Stimulated activated naive CD4-positive, alpha-beta T cell (primary cell): ENCODE measurements at places on chromosomes 2 and 18.
A peak's percentile ranks its signal among the peaks of the same experiment; 100 is the strongest.

DNA sequence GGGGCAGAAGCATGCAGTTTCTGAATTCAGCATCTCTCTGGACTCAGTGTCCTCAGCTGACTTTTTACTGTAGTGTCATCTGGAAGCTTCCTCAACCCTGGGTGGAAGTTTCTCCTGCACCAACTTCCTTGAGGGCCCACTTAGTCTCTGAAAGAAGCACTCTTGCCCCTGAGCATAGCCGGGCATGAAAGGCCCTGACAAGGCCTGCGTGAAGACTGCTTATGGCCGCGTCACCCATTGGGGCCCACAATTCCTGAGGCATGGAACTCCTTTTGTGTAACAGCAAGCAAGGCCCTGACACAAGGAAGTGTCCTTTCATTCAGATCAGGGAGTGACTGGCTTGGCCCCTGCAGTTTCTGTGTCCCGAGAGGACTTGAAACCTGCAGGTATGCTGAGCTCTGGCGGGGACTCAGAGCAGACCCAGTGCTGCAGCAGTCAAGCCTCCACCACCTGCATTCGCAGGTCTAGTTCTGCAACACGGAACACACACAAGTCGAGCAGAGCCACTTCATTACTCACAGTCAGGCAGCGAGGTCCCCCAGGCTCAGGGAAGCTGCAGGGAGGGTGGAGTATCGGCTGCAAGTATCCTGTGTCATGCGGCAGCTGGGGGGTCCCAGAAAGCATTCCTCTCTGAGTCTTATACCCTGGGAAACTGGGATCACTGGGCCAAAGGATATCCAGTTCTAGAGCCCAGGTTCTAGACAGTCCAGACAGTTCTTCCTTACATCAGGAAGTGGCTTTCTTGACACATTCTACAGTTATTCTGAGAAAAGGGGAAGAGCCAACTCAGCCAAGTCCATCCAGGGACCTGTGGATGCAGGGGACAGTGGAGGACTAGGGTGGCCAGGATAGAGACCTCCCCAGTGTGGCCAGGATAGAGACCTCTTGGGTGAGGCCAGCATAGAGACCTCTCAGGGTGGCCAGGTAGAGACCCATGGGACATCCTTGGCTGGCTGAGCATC, 35.6 kb upstream of the PRLH start:
- no peak for DNase-seq

DNA sequence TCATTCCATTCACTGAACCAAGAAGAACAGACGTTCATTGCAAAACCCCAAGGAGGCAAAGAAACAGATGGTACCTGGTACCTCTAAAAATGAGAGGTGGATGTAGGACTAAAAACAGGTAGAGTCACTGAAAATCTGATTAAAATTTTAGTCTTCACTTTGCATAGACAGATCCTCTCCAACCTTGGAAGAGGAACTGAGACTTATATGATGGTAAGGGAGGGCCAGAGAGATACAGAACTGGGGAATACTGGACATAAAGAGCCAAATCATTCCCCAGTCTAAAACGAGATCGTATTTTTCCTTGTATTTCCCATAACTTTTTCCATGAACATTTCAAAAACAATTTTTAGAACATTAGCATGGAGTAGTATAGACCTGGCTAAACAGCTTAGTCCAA, 59.7 kb upstream of the SPOPL start:
- no peak for DNase-seq

- no peak for DNase-seq
Measured at GRCh38 chr2:200174433-200175216, 131.9 kb upstream of the SPATS2L start.

DNA sequence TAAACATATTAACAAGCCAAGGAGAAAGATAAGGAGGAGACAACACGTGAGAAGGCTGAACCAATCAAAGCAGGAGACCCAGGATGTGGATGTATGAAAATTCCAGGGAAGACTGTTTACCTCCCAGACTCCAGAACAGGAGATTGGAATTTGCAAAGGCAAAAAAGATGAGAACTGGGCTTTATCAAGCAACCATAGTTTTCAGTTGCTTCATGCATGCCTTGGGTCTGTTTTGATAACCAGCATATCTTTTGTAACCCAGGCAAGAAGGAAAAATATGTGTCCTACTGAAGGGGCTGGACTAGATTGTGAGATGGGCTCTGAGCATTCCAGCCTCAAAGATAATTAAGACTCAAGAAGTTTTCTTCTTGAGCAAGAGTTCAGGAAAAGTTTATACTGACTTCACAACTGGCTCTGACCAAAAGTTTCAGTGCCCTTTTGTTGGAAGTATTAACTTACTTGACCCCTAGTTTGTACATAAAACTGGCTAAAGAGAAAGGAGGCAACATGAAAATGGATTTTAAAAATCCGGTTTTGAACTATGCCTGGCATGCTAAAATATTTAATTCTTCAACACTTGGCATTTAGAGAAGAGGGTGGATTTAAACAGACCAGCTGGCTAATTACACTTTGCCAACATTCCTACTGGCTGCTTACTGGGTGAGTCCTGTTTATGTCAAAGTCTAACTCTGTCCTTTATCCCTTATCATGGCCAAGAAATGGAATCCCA, 79.3 kb upstream of the CD28 start:
- no peak for DNase-seq

DNA sequence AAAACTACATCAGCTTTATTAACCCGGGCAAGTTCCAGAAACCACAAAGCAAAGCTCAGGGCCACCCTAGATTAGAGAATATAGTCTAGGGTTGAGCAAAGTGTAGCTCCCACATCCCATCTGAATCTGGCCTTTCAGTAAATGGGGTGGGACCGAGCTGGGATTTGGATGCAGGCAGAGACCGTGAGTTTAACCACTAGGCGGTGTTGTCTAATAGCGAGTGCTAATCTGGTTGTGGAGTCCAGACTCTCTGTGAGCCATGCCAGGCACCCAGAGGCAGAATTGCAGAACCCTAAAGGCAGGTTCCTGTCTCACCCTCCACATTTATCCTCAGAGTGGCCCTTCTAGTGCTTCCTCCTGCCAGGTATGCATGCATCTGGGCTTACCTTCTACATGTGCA, 435.9 kb downstream of the TSN start:
- no peak for DNase-seq

DNA sequence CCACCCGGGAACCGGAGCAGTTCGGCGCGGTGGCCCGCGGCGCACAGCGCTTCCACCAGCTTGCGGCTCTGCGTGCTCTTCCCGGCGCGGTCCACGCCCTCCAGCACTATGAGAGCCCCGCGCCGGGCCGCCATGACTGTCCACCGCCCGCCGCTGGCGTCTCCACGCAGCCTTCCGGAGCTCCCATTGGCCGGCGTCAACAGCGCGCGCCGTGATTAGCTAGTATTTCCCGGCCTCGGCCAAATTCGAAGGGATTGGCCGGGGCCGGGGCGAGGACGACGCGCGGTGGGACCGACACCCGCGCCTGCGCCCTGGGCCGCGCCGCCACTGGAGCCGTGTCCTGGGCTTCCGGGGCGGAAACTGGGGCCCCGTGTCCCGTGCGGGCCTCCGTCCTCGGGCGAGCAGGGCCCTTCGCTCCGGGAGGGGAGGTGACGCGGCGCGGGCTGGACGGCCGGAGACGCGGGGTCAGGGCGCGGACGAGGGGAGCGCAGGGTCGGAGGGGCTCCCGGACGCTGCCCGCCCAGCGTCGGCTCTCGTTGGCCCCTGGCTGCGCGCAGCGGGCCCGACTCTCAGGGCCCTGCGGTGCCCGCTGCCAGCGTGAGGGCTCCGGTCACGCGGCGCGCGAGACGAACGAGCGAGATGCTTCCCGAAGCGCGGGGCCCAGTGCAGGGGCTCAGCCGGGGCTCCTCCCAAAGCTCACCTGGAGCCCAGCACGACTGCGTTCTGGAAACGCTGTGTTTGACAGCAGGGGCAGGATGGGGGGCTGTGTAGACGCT, at the start of gene DTYMK:
TSS of gene DTYMK (minus strand) at position 166 of the 776 bp plus-strand sequence. CDS start at position 134, 32 bp downstream.
- peak; percentile 93 for DNase-seq

DNA sequence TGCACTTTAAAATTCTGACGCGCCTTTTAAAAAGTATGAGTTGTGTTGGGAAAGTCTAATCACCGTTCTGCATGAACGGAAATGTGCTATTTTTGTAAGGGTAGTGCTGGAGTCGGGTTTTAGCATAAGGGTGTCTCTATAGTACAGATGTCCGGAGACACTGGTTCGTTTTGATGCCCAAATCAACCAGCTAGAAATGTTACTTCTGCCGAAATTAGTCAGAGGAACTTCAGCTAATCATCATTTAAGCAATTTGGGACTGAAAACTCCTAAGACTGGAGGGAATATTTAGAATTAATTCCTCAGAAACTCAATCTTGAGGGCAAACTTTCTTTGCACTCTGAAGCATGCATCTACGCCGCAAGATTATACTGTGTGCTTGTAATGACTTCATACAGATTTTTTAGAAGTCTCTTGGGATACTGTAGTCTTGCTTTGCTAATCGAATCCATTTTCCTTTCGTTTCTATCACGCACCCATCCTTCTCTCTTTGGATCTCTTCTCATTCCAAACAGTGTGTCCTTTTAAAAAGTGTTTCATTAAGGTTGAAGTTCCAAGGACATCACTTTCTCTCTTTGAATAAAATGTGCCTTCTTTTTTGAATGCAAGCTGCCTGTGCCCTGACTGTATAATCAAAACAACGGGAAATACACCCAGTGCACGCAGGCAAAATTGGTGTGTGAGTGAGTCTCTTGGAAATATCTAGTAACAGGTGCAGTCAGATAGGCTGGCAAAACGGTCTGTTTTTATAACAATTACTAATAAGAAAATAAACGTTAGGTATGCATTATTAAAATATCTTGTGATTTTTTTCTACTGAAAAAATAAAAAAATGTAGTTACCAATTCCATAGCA, 270.9 kb upstream of the TCF4 start:
- no peak for DNase-seq

GRCh38 chr18:13800505-13801259, 23.3 kb upstream of the MC5R start:
- DNase-seq = no peak
